ENCODE measurements at places on chromosomes 12 and 14. TPM values are rescaled to one million over a fixed set of nuclear protein-coding genes. Genes with fewer than 3 reads are reported as not detected.

GRCh38 chr14:55427439-55427838, 13.0 kb downstream of the TBPL2 start:
- DNase-seq = no peak

DNA sequence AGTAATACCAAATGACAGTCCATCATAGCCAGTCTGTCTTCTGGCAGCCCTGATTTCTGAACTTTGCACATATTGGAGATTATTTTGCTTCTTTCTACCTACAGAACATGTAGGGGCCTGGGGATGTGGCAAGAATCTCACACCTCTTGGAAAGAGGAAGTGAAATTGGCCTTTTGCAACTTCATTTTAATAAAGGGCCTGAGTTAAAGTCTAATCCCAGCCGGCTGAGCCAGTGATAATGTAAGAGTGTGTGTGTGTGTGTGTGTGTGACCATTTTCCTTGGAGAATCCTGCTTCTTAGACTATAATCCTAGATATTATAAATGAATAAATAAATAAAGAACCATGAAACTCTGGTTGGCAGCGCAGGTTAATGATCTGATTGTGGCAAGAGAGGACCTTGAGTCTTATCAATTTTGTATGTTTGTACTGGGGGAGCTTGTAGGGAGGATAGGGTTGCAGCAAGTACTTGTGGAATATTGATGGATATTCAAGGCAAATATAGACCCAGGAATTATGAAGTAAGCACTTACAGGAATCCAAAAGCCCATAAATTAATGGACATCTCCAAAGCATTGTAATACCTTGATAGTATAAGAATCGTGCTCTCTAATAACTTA, 233.2 kb upstream of the AMIGO2 start:
- no peak for DNase-seq

Gene PCED1B
- 5.4 TPM for total RNA-seq

DNA sequence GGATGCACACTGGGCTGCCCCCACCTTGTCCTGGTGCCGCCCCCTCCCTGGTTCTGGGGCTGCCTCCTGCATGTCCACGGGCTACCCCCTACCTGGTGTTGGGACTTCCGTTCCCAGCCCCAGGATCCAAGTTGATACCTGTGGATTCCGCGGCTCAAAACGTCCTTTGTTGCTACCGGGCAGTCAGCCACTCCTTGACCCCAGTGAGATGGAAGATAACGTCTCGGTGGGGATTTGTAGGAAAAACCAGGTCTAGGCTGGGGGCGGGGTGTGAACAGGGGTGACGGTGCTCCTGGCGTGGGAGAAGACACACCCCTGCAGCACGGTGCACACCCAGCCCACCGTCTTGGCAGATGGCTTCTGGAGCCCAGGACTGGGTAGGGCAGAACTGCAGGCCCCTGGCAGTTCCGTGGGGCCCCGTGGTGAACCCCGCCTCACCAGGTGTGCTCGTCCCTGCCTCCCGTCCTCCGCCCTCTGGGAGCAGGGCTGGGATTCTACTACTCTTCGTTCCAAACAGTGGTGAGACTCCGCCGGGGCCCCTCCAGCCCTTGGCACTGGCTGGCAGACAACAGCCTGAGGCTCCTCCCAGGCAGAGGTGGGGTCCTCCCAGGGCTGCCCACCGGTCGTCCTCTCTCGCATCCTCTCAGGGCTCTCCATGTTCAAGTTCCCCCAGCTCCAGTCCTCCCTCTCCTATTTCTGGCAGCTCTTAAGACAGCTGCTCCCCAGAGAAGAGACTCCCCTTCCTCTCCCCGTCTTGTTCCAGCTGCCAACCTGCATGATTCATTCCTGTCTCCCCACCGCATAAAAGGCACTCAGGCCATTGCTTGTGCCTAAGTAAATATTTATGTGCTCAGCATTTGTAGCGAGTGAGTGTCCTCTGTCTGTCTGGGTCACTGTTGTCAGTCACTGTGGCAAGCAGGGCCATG, 75.5 kb downstream of the FBXL14 start:
- peak; percentile 82 for DNase-seq

- DNase-seq = no peak
These were observed 10.1 kb upstream of the CACNA2D4 start for GRCh38 chr12:1928439-1929121.

GRCh38 chr12:1829306-1829900, 9.0 kb downstream of the LRTM2 start:
- DNase-seq = no peak
